ENCODE measurements at places on chromosomes 3 and 15.

GRCh38 chr15:40858706-40859105 lies 14.9 kb downstream of the SPINT1 start:
- no peak for DNase-seq

DNA sequence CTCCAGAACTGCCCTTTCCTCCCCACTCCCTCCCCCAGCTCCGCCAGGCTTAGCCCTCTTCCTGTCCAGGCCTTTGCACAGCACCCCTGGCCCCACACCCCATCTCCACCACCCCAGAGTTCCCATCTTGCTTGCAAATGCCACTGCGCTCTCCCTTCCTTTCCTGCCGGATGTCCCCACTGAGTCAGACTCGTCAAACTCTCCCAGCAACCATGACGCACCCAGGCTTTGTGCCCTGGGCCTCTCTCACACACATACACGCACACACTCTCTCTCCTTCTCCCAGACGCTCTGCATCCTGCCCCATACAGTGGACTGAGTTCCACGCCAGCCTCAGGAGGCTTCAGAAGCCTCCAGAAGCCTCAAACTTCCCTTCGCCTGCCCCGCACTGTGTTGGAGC lies 2.8 kb upstream of the CCDC9B start:
- DNase-seq = no peak

GRCh38 chr3:72379500-72380187 lies 468.6 kb downstream of the SHQ1 start:
- no peak for DNase-seq

- DNase-seq = no peak
These were observed 102.8 kb downstream of the IL12A start for GRCh38 chr3:160091441-160091840.

- DNase-seq = no peak
These were observed 513.3 kb upstream of the CFAP20DC start for GRCh38 chr3:59563072-59563605.

- DNase-seq = no peak
These were observed 456.3 kb downstream of the GABRG3 start for GRCh38 chr15:27427276-27427675.

DNA sequence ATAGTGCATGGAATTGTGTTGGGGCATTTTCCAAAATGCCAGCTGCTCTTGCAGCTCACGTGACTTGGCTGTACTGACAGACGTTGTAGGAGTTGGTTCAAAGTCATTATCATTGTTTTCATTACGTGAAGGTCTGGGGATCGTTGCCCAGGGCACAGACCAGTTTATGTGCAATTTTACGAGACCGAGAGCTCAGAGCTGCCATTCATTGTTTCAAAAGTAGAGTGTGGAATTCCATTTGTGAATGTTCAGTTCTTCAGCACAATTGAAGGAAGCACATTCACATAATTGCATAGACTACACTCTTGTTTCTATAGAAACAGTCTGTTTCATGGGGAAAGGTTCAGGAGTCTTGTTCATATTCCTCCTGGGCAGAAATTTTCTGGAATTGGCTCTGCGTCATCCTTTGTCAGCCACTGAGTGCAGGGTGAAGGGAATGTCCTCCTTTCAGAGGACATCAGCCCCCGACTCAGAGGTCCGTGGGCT lies 54.5 kb downstream of the GABRG3 start:
- DNase-seq = no peak

GRCh38 chr3:139222100-139222657 lies 121.6 kb upstream of the MRPS22 start:
- DNase-seq = no peak

DNA sequence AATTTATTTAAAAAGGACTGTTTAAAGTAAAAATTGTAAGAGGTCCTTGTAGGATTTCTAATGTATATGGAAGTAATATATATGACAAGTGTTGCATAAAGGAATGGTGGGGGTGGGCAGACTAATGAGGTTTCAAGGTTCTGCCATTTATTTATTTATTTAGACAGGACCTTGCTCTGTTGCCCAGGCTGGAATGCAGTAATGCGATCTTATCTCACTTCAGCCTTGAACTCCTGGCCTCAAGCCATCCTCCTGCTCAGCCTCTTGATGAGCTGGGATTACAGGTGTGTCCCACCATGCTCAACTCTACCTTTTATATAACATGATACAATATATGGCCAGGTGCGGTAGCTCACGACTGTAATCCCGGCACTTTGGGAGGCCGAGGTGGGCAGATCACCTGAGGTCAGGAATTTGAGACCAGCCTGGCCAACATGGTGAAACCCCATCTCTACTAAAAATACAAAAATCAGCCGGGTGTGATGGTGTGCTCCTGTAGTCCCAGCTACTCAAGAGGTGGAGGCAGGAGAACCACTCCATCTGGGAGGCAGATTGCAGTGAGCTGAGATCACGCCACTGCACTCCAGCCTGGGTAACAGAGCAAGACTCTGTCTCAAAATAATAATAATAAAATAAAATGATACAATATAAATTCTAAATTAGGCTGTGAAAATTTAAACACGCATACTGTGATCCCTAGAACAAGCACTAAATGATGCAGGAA lies 33.8 kb upstream of the IGF2BP2 start:
- no peak for DNase-seq

GRCh38 chr3:181610083-181610972 lies 101.4 kb upstream of the SOX2 start:
- no peak for DNase-seq

- no peak for DNase-seq
These were observed 504 bp downstream of the ABHD2 start for GRCh38 chr15:89088605-89089315.
